ENCODE measurements at places on chromosomes 6 and 20.
A peak's percentile ranks its signal among the peaks of the same experiment; 100 is the strongest.

DNA sequence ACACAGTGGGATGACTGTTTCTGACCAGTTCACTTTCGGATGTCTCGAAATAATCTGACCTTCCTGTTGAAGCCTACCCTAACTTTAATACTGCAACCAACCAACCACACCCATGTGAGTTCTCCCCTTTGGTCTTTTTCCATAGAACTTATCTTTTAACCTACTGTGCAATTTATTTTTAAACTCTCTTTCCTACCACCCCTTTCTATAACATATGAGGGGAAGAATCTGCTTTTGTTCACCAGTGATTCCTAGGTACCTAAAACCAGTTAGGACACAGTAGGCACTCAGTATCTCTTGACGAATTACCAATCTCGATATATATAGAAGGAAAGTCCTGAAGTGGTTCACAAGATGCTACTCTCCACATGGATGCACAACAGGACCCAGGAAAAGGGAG, 7.0 kb downstream of the COX7A2 start:
- DNase-seq, result no peak

GRCh38 chr20:24917797-24918578, 31.1 kb upstream of the CST7 start:
- DNase-seq, result no peak

DNA sequence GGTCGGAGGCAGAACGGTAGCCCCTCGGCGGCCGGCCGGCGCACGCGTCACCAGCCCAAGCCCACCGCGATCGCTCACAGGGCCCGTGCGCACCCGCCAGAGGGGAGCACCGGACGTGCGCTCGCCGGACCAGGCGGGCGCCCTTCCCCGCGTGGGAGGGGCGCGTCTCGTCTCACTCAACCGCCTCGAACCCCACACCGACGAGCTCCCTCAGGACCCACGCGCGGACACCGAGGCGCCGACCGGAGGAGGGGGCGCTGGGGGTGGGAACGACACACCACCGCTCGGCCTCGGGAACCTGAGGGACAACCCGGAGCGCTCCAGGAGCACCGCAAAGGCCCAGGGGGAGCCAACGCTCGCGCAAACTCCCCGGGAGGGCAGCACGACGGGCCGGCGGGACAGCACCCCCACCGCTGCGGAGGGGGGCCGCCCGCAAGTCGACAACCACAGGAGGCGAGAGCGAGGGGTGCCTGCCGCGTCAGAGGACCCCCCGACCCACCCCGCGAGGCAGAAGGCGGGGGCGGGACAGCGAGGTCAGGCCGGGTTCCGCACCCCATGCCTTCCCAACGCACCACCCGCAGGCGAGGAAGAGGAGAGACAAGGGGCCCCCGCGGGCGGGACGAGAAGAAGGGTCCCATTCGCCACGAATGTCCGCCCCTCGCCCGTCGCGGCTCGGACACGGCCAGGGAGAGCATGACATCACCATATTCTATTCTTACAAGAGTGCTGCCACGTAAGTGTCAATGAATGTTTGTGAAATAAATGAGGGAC, 512.7 kb upstream of the ZNF337 start:
- DNase-seq, result peak; percentile 1

- no peak for DNase-seq
Observed at GRCh38 chr6:41464481-41464880, 81.7 kb upstream of the FOXP4 start.

GRCh38 chr20:44543358-44543757, 21.5 kb upstream of the SERINC3 start:
- DNase-seq, result no peak

DNA sequence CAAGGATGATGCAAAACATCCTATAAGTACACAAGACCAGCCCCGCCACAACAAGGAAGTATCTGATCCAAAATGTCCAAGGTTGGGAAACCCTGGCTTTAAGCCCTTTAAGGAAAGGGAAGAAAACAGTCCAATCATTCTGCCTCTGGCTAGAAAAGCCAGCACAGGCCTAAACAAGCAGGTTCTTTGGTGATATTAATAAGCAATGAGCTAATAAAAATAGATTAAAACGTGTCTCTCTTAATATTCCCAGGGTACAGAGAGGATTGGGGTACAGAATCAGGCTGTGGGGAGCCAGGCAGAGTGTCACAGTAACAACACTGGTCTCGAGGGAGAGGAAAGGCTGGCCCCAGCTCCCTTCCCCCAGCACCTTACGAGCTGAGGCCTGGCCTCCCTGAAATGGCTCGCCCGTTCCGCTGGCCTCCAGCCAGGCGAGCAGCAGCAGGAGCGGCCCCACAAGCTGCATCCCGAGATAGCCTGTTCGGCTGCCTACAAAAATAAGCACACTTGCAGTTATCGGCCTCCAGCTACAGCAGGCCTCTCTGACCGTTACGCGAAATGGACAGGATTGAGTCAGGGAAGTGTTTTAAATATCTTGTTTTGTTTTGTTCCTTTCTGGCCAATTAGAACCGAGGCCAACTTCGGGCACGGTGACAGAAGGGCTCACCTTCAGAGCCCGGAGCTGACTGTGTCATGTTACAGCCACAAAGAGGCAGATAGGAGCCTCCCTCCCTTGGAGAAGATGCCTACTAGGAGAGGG, 4.0 kb upstream of the ZMYND8 start:
- DNase-seq, result no peak

GRCh38 chr6:138292482-138292881, 74.2 kb upstream of the PBOV1 start:
- DNase-seq, result no peak

GRCh38 chr20:37081717-37082289, 14.0 kb downstream of the RBL1 start:
- peak; percentile 65 for DNase-seq

GRCh38 chr6:148608199-148608951, 138.5 kb upstream of the UST start:
- DNase-seq, result no peak

DNA sequence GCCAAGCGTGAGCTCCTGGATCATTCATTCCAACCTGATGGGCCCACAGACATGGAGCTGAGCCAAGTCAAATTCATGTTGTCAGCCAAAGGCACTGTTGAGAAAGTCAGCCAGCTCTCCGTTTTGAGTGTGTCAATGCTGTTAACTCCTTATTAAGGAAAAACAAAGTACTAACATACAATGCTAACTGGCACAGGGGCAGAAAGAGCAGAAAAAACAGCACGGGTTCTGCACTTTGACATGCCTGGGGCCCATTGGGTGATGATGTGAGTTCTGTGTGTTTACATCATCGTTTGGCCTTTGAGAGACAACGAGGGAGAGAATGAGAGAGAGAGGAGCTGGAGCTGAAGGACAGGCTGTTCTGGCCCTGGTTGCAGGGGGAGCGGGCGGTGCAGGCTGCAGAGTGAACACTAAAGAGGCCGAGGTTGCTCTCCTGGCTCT, 85.9 kb downstream of the SMOC2 start:
- no peak for DNase-seq

DNA sequence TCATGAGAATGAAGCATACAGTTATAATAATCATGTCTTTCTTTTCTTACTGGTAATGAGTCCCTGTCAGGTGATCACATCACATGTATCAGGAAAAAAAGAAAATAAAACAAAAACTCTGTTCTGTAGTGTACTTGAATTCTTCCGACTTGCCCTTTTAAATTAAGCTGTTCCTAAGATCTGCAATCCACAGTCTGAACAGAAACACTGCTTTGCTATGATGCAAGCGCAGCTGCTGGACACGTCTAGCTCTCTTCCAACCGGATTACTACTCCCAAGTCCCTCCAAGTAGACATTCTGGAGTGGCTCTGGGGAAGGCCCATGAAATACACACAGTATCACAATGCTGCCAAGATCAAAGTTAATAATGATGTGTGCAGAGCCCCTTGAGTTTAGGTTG, 83.7 kb downstream of the FYN start:
- DNase-seq, result no peak

- no peak for DNase-seq
Observed at GRCh38 chr20:58909585-58909984, 57.1 kb downstream of the GNAS start.

- DNase-seq, result no peak
Observed at GRCh38 chr6:49980898-49981297, 11.5 kb upstream of the DEFB113 start.

GRCh38 chr6:21608601-21609000, 15.1 kb downstream of the SOX4 start:
- DNase-seq, result no peak

DNA sequence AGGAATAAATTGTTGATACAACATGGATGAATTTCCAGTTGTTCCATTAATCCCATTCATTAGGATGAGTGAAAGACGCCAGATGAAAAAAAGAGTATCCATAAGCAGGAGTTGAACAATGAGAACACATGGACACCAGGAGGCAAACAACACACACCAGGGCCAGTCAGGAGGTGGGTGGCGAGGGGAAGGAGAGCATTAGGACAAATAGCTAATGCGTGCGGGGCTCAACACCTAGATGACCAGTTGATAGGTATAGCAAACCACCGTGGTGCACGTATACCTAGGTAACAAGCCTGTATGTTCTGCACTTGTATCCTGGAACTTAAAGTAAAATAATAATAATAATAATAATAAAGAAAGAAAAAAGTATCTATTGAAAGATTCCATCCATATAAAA, 11.1 kb downstream of the PCED1A start:
- no peak for DNase-seq

- DNase-seq, result no peak
Observed at GRCh38 chr6:12884983-12885382, 168.4 kb downstream of the PHACTR1 start.

DNA sequence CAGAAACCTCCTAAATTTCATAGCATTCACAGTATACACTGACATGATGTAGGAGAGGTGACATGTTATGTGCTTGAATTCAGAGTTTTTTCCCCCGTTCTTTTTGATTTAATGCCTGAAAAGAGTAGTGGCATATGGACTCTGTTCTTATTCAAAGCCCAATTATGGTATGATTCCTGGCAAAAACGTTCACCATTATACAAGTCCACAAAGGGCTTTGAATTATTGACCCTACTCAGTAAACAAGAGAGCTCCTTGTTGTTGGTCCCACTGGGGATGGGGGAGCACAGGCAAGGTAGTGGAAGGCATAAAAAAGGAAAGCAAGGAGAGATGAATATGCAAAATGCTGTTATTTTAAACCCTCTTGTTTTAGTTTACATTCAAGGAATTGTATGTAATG, 136.0 kb upstream of the AHI1 start:
- DNase-seq, result no peak

- DNase-seq, result no peak
Observed at GRCh38 chr6:137051790-137052472, 7.2 kb upstream of the IL20RA start.

DNA sequence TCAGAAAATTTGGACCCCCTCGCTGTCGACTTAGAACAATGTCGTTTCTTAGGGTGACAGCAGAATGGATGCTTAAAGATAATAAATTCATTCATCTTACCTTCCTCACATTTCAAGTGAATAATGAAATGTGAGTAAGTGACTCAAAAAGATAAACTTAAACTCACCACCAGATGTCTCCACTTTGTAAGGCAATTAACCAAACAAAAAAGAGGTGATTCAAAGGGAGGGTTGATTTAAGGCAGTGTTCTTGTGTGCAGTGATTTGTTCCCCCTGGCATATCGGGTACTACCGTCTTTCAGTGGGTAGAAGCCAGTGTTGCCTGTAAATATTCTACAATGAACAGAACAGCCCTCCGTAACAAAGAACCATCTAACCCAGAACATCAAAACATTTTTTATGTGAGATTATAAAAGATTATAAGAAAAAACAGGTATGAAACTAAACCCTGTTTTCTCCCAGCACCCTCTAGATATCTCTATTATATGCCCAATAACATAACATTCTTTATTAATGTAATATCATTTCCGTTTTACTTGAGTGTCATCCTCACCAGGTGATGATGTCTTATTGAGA, 589.7 kb downstream of the CBLN4 start:
- no peak for DNase-seq

DNA sequence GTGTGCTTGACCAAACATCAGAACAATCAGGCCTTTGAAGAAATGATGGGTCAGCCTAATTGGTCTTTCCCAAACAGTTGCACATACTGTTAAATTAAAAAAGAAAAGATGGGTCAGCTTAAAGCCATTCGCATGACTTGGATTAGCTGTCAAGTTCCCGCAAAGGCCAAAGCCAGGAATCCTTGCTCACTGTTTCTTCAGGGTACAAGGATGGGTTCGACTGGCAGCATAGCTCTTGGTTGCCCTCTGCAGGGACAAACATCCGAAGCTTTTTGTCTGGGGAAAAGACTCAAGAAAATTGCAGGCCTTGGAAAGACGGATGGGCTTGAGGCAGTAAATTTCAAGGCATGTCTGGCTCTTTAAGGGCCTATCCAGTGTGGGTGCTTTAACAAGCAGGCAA, 168.0 kb downstream of the HDGFL1 start:
- no peak for DNase-seq

- no peak for DNase-seq
Observed at GRCh38 chr6:22964334-22964733, 395.0 kb downstream of the HDGFL1 start.

- no peak for DNase-seq
Observed at GRCh38 chr6:127843582-127843981, 57.3 kb downstream of the THEMIS start.

GRCh38 chr6:20572940-20573339, 38.7 kb downstream of the CDKAL1 start:
- DNase-seq, result no peak

- no peak for DNase-seq
Observed at GRCh38 chr20:46799781-46800408, 90.4 kb downstream of the SLC2A10 start.

DNA sequence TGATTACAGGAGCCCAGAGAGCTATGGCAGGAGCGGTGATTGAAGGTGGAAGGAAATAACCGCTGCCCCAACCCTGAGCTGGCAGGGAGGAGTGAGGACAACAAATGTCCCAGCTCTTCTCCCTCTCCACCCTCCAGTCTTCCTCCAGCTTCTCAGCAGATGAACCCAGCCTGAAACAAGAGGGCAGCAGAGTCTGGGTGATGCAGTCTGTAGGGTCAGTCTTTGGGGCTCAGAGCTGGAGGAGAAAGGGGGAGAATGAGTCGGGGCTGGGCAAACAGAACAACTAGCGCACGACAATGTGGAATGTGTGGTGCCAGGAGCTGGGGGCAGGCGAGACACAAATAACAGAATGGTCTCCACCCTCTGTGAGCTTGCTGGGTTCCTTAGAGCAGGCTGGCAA, 4.5 kb upstream of the GUCA1A start:
- no peak for DNase-seq

DNA sequence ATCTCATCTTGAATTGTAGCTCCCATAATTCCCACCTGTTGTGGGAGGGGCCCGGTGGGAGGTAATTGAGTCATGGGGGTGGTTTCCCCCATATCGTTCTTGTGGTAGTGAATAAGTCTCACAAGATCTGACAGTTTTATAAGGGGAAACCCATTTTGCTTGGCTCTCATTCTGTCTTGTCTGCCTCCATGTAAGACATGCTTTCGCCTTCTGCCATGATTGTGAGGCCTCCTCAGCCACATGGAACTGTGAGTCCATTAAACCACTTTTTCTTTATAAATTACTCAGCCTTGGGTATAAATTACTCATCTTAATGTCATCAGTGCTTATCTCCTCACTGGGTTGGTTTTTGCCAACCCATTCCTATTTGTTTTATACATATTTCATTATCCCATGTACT, 142.0 kb upstream of the GMDS start:
- no peak for DNase-seq

DNA sequence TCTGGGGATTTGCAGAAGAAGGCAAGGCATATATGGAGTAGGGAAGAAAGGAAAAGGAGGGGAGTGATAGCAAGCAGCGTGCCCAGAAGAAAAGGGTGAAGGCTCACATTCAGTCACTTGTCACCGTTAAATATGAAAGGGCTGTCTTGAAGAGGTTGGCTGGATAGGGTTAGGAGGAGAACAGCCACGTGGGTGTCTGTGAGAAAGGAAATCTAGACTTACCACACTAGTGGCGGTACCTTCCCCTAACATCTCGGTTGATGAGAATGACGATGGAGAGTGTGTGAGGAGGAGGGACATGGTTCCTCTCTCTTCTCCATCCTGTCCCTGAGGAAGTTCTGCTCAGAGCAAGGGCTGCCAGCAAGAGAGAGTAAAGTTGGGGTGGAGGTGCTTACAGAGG, 74.3 kb upstream of the CCN6 start:
- peak; percentile 48 for DNase-seq

Measured in CD4-positive, alpha-beta T cell (primary cell).